CD4-positive, alpha-beta T cell treated with Interleukin-4 for 1 hour (primary cell): ENCODE measurements at places on chromosomes 5 and 9.

GRCh38 chr5:174010365-174010764, 21.4 kb downstream of the C5orf47 start:
- DNase-seq, result no peak

GRCh38 chr5:40798801-40799210, 632 bp upstream of the PRKAA1 start:
- no peak for DNase-seq

DNA sequence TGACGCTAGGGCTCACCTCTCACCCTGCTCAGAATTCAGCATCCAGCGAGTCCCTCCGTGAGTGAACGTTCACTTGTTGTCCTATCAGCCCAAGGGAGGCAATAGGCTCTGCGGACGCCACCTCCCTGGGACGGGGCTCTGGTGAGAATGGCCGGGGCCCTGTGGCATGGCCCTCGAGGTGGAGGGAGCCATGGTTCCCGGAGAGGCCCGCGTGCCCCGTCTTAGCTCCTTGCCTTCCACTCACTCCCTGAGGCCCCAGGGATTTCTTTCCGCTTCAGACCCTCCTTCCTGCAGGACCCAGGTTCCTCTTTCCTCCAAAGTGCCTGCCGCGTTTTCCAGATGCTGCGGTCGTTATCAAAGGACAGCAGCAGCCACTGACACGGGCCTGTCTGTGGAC, 21.5 kb downstream of the EXOC3 start:
- no peak for DNase-seq

DNA sequence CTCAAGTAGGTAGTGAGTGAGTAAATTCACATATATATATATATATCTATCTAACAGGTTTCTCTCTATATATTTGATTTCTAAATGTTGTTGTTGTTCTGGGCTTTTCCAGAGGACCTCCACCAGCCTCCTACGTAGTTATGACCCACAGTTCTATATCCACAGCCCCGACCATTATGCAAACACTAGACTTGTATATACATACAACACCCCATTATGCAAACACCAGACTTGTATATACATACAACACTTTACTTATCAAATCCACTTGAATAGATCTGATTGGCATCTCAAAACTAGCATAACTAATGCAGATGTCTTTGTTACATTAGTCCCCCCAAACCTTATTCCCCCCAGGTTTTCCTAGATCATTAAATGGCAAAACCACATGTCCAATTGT, 108.7 kb downstream of the JAKMIP2 start:
- DNase-seq, result no peak

DNA sequence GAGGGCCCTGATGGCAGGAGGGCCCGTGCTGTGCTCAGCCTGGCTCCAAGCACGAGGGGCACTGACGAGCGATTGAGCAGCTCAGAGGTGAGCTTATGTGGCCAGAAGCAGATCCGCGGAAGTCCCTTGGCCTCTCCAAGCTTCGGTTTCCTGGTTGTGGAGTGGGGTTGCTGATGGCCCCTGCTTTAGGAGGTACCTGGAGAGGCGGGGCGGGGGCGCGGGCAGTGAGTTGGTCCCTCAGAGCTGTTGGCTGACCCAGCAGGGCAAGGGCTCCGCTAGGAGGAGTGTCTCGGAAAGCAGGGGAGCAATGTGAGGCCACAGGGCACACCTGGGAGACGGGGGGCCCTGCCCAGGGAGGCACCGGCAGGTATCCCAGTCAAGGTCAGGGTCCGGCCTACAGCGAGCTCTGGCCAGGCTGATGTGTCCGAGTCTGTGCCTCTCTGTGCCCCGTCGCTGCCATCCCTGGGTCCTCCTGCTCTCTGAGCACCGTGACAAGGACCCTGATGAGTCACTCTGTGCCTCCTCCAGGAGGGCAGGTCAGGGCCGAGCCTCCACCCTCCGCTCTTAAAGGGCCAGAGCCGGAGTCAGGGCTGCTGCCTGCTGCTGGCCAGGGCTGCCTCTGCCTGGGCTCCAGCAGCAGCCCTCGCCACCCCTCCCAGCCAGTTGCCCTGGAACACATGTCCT, 14.8 kb downstream of the NCS1 start:
- DNase-seq, result no peak

DNA sequence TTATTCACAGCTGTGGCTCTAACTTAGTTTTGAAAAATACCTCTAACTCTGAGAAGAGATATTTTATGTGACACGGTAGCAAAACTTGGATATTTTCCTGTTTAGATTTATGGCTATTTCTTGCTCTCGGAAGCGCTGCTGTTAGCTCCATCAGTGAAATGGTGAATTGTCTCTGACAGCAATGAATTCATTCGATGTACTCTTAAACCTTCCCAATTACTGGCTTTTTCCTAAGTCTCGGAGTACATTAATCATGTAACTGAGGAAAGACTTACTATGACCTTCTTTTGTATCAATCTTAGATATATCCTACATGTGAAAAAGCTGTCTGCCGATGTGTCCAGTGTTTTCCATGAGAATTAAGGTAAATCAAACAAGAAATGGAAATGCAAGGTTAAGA, 613.0 kb downstream of the KIF4B start:
- DNase-seq, result no peak

DNA sequence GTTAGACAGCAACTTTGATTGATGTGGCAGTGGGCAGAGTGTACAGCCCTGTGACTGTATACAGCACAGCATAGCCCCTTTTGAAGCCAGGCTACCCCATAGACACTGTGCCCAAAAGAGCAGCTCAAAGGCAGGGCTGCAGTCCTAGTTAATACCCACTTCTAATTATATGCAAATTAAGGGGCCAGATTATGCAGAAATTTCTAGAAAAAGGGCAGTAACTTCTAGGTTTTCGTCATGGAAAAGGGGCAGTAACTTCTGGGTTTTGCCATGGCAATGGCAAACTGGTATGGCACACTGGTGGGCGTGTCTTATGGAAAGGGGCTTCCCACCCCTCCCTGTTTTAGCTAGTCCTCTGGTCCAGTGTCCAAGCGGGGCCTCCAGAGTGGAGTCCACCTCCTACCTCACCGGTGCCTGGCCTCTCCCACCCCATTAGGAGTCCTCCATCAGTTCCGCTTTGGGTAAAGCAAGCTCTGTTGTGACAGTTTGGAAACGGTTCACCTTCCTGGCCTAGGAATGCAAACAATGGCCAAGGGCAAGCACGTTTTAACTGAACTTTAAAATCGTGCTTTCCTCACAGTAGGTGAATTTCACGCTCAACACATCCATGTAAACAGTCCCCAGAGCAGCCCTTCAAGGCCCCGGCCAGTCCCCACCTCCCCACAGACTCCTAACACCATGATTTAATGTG, 5.6 kb downstream of the ADAMTS13 start:
- DNase-seq, result no peak

DNA sequence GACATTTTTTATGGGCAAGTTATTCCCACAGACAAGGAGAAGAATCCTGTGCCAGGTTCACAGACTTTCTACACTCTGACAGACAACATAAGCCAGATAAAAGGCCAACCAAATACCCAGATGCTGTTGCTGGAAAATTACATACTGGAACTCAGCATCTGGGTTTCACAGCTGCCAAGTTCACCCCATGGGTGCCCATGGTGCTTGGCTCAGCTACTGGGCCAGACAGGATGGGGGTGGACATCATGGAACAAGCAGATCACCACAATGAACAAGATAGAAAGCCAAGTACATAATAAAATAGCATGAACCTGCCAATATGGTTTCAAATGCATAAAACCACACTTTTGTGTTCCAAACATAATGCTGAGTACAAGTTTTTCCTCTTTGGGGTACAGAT, 999.8 kb downstream of the NR2F1-AS1 start:
- DNase-seq, result no peak
